ENCODE measurements at places on chromosomes 6 and 20.

DNA sequence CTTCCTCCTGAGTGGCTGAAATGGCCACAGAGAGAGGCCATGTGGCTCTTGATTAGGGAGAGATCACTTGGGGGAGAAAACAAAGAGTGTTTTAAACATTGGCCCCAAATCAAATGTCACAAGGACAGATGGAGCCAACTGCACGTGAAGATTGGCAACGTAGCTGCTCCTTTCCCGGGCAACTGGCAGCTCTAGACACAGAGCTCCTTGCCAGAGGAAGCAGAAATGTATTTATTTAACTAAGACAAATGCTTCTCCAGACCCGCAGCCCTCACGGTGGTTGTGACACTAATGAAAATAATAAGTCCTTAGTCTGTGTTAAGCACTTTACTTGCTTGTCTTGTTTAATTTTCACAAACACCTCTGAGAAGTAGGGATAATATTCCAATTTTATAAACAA is 49.6 kb upstream of the DSN1 start:
- DNase-seq = no peak

- DNase-seq = peak; percentile 35
Measured at GRCh38 chr6:112827793-112828192, 480.7 kb downstream of the RFPL4B start.

DNA sequence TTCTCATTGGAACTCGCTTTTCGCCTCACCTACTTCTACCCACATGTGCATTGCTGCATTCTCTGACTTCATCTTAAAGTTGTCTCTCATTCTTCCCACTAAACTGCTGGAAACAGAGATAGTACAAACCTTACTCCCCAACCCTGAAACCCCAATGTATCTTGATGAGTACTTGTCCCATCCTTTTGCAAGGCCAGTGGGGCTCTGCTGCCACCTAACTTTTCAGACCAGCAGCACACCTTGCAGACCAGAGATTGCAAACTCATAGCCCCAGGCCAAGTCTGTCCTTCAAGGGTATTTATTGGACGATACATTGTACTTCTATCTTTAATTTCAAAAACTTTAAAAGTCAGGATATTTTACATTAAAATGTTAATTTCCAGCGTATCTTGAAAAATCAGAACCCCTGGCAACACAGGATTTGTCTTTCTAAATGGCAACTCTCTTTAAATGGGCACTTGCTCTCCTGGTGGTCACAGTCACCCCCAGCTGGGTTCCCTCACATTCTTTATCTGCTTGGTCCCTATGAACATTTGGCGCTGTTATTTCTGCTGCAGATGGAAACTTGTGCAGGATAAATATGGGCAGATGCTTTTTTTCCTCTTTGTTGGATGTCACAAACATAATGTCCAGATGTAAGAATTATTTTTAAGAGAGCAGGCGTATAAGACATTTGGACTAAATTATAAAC is 83.9 kb downstream of the SOD2 start:
- DNase-seq = peak; percentile 61

DNA sequence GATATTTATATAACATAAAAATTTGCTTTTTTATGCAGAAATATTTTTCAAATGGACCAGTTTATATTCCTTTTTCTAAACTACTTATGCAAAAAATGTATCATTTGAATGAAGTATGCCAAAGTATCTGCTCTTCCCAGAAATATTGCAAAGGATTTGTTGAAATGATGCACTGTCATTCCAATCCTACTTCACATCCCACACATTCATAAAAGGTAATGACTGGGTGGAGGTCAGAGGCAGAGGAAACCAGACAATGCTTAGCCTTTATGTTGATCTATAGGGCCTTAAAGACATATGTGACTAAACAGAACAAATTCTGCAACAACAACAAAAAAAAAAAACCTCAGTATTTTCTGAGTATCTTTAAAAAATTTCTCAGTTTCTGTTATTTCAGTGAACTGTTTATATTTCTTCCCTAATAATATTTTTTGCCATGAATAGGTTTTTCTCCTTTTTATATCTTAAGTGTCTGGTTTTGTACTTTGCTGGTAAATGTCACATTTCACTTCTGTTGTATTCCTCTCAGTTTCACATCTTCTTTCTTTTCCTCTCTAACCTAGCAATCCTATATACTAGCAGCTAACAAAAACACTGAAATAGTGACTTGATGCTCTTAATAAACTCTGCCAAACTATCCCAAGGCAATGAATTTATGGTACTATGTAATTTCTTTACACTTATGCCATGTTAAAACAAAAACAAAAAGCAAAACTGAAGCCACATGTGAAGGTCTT is 374.1 kb downstream of the BCKDHB start:
- DNase-seq = no peak

- peak; percentile 49 for DNase-seq
Measured at GRCh38 chr20:47985092-47985850, 200.0 kb upstream of the SULF2 start.

Data from GM23248 (cell line).